OCI-M1 (cell line): ENCODE measurements at places on chromosomes 4 and X.
A peak's percentile ranks its signal among the peaks of the same experiment; 100 is the strongest.

DNA sequence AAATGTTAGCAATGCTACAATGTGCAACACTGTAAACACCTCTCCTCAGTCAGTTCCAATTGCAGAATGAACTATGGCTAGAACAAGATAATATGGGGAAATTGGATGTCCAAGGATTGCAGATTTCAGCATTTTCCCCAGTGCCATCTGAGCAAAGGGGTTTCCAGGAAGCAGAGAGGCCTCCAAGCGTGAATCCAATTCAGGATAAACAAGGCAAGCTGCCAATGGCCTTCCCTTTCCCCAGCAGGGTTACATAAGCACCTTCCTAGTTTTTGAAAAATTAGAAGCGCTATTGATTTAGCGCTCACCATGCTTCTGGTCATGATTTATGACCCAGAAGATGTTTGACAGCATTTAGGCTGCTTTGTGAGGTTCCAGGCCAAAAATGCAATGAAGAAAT lies 223.0 kb upstream of the GATB start:
- no peak for DNase-seq

- peak; percentile 59 for DNase-seq
These were observed 5.7 kb downstream of the SMIM20 start for GRCh38 chr4:25919676-25920075.

DNA sequence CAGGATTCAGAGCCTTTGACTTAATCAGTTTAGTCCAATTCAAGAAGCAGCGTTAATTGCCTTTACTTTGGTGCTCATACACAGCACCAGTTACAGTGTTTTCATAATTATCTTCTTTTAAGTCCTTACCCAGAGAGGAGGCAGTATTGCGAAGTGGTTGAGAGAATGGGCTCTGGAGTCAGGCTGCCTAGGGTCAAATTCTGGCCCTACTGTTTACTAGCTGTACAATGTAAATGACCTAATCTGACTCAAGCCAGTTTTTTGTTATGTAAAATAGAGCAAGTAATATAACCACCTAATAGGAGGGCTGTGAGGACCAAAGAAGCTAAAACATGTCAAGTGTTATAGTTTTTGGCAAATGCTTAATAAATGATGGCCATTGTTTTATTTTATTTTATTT lies 27.6 kb downstream of the WDR44 start:
- no peak for DNase-seq

DNA sequence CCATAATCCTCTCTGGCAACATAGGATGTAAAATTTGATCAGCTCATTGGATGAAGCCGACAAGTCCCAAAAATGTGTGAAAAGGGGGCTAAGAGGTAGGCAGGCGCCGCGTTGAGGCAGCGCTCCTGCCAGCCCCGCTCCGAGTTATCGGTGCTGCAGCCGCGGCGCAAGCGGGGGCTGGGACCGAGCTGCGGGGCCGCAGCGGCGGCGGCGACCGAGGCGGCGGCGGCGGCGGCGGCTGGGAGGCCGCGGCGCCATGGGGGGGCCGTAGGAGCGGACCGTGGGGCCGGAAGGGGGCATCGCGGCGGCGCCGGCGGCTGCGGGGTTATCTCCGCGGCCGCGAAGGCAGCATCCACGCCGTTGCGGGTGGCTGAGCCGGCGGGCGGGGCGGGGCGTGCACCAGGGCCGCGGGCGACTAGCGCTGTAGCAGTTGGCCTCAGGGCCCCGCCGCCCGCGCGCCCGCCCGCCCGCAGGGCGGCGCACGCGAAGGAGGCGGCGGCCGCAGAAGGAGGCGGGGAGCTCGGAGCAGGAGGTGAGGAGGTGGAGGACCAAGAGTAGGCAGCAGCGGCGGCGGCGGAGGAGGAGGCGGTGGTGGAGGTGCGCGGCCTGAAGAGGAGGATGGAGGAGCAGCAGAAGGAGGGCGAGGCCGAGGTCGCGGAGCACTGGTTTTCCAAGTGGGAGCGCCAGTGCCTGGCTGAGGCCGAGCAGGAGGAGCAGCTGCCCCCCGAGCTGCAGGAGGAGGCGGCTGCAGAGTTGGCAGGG lies 126.0 kb upstream of the CXorf66 start:
- no peak for DNase-seq

- DNase-seq: peak; percentile 76
These were observed 13.7 kb upstream of the PIGA start for GRCh38 chrX:15349046-15349445.

DNA sequence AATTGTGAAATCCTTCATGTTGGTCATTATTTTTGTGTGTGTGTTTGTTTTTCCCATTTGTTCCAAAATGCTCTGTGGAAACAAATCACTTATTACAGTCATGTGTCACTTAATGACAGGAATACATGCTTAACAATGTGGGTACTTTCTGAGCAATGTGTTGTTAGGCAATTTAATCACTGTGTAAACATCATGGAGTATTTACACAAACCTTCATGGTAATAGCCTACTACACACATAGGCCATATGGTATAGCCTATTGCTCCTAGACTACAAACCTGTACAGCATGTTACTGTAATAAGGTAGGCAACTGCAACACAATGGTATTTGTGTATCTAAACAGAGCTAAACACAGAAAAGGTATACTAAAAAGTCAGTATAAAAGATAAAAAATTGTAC lies 388.9 kb upstream of the PPP1R2C start:
- no peak for DNase-seq

DNA sequence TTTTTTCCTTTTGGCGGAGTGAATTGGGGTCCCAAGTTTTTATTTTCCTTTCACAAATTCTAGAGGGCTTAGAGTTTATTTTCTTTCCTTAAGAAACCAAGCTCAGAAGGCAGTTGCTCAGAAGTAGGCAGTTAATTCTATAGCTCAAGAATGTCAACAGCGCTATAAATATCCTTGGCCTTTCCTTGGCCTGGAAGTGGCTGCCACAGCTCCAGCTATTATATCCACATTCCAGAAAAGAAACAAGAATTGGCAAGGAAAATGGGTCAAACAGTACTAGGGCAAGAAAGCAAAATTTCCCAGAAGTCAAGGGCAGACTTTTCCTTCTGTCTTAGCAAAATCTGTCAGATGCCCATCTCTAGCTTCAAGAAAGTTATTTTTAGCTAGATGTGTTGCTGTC lies 31.0 kb downstream of the SLC10A6 start:
- no peak for DNase-seq

DNA sequence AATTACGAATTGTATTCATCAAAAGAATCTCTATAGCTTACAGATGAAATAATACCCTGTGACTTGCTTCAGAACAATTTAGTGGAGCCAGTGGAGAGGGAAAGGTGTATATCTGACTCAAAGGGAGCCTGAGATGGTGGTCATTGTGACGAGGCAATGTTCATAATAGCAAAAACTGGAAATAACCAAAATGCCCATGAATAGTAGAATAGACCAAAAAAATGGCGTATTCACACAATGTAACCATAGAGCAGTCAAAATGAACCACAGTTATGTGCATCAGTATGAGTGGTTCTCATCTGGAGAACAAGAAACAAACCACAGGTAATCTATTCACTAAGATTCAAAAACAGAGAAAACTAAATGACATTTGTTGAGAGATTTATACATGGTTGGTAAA lies 125.3 kb upstream of the CLNK start:
- DNase-seq: no peak

DNA sequence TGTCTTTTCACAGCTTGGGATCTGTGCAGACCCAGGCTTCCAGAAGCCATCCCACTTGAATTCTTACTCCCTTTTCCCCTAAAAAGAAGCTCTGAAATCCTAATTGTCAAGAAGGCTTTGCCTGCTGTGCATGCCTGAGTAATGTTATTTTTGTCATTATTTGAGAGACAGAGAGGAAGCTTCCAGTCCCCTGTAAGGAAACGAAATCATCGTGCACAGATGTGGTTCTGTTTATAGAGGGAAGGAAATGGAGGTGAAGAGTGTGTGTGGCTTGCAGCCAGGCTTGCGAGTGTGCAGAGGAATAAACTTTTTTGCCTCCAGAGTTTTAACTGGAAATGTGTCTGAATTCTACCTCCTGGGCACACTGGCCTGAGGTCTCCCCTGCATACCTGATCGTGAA lies 70.2 kb downstream of the TBL1X start:
- no peak for DNase-seq

DNA sequence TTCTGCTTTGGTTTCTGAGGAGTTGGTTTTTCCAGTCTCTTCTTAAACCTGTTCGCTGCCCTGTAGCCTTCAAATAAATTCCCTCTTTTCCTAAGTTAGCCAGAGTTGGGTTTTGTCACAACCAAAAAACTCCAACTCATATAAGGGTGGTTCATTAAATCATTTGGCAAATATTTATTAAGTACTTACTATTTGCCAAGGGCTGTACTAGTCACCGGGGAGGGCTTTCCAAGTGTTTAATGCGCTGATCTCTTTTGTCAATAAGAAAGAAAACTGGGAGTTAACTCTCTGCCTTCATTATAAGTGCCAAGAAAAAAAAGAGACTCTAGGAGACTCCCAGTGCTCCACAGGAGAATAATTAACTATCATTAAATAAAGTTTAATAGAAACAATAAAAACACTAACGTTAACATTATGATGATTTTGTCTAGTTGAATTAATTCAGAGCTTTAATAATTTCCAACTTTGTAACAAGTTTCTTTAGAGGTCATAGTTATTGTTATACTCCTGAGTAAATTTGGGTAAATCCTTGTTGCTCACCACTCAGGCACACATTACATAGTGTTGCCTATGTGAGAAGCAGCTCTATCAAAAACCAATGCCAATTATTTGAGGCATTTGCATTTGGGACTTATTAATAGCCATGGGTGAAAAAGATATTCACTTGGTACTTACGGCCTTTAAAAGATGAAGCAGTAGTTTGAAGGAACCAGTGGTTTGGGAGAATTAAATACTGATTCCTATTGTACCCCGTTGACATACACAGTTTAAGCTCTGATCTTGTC lies 122.5 kb upstream of the TEX13D start:
- DNase-seq: no peak

DNA sequence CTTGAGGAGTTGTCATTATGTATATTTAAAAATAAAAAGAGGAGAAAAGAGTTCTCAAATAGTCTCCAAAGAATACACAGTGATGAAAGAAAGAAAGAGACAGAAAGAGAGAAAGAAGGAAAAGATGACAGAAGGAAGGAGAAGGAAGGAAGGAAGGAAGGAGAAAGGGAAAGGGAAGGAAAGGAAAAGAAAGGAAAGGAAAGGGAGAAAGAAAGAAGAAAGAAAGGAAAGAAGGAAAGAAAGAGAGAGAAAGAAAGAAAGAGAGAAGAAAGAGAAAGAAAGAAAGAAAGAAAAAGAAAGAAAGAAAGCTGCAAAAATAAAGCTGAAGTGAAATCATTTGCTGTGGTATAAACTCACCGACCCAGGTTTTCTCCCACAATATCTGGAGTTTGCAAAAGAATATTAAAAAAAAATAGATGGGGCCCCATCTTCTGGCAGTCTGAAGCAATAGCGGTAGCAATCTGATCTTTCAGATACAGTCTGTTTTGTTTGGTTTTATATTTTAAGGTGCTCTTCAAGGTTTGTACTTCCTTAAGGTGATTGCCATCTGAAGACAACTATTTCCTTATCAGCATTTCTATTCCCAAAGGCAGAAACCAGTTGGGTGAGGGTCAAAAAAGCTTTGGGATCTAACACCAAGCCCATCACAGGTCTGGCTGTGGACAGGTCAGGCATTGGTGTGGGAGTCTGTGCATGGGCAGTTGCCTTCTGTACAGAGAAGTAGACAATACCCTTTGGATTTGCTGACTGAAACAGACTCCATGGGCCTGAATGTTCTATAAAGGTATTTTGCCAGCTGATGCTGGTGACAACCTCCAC lies 160.4 kb downstream of the CPEB2 start:
- DNase-seq: peak; percentile 58

DNA sequence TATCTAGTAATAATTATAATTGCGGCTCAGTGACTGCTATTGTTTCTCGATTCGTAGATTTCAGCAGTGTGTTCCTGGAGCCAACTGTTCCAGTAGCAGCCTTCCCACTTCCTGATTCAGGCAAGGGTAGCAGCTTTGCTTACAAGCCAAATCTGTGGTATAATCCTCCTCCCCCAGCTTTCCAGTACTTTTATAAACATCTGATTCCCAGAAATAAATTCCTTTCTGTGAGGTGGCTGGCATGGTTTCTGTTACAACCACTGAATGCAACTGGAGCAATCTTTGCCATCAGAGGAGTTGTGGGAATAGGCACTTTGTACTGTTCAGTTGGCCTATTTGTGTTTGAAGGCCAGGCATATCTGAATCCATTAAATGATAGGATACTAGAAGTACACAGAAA lies 80.0 kb downstream of the GLRA3 start:
- DNase-seq: no peak

GRCh38 chrX:13569479-13570260 lies at the start of gene EGFL6:
Gene EGFL6 (plus strand): TSS chrX:13569601. CDS start chrX:13569862, 261 bp downstream.
- no peak for DNase-seq

DNA sequence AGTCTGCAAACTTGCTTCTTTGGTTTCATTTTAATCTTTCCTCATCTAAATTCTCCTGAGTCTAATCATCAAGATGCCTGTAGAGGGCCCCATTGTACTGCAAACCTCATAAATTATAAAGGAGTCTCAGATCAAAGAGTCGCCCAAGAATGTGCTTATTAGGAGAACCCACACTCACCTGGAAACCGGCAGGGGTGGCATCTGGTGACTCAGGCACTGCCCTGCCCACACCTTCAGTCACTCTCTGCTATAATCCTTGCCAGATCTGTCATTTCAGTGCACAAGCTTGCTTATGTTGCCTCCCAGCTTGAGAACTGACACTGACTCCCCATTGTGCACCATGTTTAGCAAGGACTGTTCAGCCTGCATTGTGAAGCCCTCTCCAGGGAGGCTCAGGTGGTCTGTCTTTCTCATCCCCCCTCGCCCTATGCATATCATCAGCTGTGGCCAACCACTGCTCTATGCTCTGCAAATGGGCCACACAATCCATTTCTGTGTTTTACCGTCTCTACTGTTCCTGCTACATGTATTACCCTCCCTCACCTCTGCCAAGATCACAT lies 12.4 kb downstream of the EPGN start:
- peak; percentile 92 for DNase-seq

DNA sequence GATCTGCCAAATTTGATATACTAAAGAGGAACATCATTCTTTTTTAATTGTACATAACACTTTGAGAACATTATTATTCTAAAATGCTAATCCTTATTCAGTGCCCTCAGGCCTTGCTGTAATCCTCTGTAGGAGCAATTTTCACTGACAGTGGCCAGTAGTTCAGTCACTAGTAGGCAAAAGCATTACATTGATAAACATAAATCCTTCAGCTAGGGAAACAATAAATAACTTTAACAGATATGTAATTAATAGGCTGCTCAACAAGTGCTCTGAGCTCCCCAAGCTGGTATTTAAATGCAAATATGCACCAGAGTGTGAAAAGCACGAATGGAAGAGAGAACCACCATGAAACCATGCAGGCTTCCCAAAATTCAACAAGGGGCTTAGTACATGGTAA lies 77.7 kb upstream of the FAM47C start:
- DNase-seq: no peak
